ENCODE measurements at places on chromosomes 13 and 19.
A peak's percentile ranks its signal among the peaks of the same experiment; 100 is the strongest.

GRCh38 chr19:17553256-17553655 lies 2.2 kb upstream of the COLGALT1 start:
- DNase-seq = no peak

GRCh38 chr19:46201454-46202310 lies 27.9 kb upstream of the IGFL1 start:
- no peak for DNase-seq

DNA sequence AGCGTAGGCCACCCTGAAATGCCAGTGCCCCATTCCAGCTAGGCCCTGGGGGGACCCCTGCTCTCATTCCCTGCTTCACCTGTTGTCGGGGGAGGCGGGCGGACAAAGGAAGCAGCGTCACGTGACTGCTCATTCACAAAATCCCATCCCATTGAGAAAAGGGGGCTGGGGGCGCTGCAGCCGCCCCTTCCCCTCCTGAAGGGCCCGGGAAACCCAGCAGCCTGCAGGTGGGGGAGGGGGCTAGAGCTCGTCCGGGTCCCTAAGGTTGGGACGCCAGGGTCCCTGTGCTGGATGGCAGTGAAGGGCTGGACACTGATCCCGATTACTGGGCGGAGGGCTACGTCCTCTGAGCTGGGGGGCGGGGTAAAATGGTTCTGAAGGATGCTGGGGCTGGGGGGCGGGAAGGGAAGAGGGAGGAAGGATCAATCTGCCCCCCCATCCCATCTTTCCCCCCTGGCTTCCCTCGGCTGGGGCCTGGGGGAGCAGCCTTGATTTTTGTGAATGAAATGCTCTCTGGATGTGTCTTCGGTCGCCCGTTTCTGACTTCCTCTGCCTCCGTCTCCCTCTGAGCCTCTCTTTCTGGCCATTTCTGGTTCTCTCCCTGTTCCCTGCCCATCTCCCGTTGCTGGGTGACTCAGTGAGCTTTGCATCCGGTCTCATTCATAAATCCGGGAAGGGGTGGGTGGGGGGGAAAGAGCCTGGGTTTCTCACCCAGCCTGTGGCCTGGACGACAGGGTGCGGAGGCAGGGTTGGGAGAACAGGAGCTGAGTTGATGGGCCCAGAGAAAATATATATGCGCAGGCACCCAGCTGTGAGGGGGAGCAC lies 816 bp downstream of the SPRED3 start:
- DNase-seq = no peak

DNA sequence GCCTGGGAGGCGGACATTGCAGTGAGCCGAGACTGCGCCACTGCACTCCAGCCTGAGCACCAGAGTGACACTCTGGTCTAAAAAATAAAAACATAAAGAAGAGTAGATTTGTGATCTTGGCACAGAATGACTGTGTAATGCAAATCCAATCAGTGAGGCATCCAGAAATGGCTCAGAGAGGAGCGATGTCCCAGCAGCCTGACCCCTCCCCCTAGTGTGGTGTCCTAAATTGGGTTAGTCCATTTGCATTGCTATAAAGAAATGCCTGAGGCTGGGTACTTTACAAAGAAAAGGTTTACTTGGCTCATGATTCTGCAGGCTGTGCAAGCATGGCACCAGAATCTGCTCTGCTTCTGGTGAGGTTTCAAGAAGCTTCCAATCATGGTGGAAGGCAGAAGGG lies 59.1 kb upstream of the ZNF30 start:
- no peak for DNase-seq

DNA sequence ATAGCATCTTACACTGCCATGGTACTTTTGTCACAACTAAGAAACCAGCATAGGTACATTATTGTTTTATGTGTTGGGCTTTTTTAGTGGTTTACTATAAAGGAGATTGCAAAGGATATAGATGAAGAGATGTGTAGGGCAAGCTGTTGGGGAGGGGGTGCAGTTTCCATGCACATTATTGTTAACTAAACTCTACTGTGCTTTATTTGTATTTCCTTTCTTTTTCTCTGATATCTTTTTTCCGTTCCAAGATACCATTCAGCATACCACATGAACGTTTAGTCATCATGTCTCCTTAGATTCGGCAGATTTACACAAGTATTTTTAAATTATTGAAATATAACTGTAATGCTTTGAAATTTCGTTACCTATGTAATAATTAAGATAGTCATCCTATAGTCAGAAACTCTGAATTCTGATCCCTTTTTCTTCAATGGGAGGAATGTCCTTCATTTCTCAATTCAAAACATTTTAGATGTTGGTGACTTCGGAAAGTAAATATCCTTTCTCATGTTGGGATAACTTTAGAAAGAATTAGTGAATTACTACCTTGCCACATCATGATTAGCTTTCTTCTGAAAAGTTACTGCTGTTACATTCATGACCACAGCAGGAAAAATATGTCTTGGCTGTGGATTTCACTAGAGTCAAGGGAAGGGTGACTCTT lies 82.8 kb downstream of the FRY start:
- DNase-seq = no peak

DNA sequence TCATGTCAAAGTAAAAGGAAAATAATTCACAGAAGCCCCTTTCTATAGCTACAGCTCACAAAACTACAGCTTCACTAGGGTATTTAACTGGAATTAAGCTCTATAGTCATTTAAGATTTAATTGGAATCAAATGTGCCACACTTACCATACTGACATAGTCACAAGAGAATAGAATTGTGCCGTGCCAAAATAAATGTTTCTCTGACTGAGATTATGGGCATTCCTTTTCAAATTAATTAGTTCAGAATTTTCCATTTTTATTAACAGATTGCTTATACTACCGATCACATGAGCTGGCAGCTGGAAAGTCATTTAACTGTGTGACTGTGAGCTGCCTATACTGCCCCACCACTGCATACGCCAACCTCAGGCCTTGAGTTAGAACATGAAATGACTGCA lies 108.4 kb downstream of the LHFPL6 start:
- DNase-seq = no peak

GRCh38 chr13:59458908-59459579 lies 704.7 kb downstream of the DIAPH3 start:
- DNase-seq = no peak

DNA sequence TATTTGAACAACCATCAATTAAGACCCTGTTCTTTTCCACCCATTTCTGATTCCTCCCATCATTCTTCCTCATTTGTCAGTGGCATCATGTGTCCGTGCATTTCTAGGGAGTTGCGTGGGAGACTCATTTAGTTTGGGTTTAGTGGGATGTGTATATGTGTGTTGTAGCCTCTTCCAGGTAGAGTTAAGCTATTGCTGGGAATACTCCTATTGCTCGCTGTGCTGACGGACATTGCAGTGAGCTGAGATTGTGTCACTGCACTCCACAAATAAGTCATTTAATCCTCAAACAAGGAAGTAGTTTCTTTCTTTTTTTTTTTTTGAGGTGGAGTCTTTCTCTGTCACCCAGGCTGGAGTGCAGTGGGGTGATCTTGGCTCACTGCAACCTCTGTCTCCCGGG lies 42.2 kb upstream of the RCBTB2 start:
- DNase-seq = no peak

GRCh38 chr13:50543141-50543540 lies 300.4 kb downstream of the DLEU7 start:
- no peak for DNase-seq

GRCh38 chr19:17873786-17874757 lies 2.3 kb downstream of the SLC5A5 start:
- no peak for DNase-seq

- DNase-seq = no peak
These were observed 14.2 kb upstream of the PNMA8C start for GRCh38 chr19:46442808-46443450.

- DNase-seq = no peak
These were observed 67.4 kb downstream of the CDADC1 start for GRCh38 chr13:49315036-49315565.

GRCh38 chr19:43318796-43319314 lies 34.6 kb upstream of the CD177 start:
- DNase-seq = no peak

GRCh38 chr13:43894438-43894837 lies 14.7 kb downstream of the LACC1 start:
- DNase-seq = no peak

DNA sequence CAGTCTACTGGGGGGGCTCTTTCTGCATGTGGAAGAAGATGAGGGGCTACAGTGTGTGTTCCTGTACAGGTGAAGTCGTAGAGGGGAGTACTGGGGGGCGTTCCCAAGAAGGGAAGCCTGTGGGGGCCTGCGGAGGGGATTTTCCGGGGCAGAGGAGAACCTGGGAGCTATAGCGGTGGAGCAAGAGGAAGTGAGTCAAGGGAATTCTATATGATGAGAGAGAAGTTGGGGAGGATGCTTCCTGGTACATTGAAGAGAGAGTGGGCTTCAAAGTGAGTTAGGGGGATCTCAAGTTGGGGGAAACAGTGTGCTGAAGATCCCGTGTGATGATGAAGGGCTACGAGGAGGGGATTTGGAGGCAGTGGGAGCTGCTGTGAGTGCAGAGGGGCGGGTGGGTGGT lies 1.9 kb upstream of the CACNG8 start:
- DNase-seq = no peak

DNA sequence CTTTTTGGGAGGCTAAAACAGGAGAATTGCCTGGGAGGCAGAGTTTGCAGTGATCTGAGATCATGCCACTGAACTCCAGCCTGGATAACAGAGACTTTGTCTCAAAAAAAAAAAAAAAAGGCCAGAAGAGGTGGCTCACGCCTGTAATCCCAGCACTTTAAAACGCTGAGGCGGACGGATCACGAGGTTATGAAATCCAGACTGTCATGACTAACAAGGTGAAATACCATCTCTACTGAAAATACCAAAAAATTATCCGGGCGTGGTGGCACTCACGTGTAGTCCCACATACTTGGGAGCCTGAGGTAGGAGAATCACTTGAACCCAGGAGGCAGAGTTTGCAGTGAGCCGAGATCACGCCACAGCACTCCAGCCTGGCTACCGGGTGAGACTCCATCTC lies 39.9 kb downstream of the ZNF611 start:
- DNase-seq = no peak

GRCh38 chr19:48469934-48470680 lies 938 bp downstream of the CYTH2 start:
- no peak for DNase-seq

- no peak for DNase-seq
These were observed 59.4 kb upstream of the SPRY2 start for GRCh38 chr13:80400164-80400864.

DNA sequence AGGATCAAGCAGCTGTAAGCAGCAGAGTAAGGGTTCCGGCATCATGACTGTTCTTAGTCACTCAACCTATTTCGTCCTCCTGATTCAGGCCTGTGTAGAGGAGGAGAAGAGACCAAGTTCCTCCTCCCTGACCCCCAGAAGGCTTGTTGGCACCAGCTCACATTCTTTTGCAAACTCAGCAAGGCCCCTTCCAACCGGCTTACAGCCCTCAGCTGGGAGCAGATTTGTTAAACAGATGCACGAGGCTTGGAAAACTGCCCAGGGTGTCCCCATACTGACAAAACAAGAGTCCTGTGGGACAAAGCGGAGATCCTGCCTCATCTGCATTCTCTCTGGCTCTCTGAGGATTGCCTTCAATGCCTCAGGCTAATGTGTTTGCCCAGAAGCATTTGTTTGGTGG lies 113.2 kb upstream of the SOX21 start:
- no peak for DNase-seq

- no peak for DNase-seq
These were observed 109.3 kb downstream of the RXFP2 start for GRCh38 chr13:31848621-31849020.

- no peak for DNase-seq
These were observed 179.2 kb downstream of the ABCC4 start for GRCh38 chr13:95122063-95122462.

GRCh38 chr13:42706286-42706685 lies 75.1 kb upstream of the FAM216B start:
- no peak for DNase-seq

- DNase-seq = peak; percentile 79
These were observed 13.2 kb downstream of the GADD45B start for GRCh38 chr19:2488942-2489731.

GRCh38 chr13:41231786-41232185 lies 31.6 kb downstream of the MTRF1 start:
- no peak for DNase-seq

- DNase-seq = no peak
These were observed 42.5 kb downstream of the ABCC4 start for GRCh38 chr13:95258619-95259194.

GRCh38 chr19:15337202-15337601 lies 4.9 kb upstream of the BRD4 start:
- no peak for DNase-seq

GRCh38 chr19:8224394-8225145 lies 15.4 kb downstream of the CERS4 start:
- no peak for DNase-seq

DNA sequence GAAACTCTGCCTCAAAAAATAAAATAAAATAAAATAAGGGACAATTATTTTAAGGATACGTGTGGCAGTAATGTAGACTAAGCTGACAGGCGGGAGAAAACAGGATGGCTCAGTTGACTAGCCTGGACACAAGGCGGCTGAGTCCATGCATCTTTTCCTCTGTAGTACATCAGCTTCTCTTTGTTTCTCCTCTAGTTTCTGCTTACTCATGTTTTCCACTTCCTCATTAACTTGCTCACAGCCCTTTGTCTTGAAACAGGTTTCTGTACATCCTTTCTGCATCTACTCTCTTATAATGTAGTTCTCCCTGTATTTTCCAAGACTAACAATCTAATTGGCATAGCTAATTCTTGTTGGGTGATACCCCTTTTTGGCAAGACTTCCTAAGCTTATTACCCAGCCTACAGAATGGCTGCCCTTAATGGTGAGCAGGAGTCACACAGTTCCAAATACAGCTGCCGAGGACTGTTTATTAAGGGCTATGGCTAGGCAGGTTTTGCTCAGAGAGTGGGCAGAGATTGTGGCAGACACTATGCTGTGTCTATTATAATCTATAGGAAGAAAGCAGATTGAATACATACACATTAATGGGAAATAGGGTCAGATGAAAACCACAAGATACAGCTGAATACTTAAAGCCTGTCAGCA lies 58.7 kb upstream of the KLF5 start:
- DNase-seq = no peak

GRCh38 chr19:15869109-15869555 lies 28.7 kb downstream of the CYP4F2 start:
- DNase-seq = peak; percentile 80

DNA sequence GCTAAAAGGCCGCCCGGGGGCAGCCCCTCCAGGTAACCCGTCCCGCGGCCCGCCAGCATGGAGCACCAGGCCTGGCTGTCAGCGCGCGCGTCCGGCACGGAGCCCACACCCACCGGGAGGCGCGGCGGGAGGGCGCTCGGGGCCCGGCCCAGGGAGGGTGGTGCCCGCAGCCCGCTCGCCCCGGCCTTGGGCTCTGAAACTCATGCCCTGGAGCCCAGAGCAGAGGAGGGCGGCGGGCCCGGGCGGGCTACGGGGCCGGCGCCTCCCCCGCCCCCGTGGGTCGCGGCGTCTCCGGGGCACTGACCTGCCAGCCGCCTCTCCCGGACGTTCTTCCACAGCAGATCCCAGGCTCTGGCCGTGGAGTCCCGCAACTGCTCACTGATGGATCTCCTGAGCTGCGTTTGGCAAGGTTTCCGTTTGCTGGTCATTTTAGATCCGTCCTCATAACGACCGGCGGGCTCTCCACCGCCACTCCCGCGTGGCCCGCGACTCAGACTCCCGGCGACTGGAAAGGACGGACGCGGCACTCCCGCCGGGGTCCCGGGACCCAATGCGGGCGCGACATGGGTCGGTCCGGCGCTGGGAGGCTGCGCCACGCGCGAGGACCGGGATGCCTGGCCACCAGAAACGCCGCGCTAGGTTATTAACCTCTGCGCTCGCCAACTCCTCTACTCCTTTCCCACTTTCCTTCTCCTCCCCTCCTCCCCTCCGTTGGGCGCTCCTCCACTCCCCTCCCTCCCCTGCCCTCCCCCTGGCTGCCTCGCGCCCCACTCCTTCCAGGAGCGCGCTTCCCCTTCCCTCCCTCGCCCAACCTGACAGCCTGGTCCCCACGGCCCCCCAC lies 64.7 kb upstream of the STARD13 start:
- no peak for DNase-seq
